ENCODE measurements at places on chromosomes 2 and 18.
A peak's percentile ranks its signal among the peaks of the same experiment; 100 is the strongest.

DNA sequence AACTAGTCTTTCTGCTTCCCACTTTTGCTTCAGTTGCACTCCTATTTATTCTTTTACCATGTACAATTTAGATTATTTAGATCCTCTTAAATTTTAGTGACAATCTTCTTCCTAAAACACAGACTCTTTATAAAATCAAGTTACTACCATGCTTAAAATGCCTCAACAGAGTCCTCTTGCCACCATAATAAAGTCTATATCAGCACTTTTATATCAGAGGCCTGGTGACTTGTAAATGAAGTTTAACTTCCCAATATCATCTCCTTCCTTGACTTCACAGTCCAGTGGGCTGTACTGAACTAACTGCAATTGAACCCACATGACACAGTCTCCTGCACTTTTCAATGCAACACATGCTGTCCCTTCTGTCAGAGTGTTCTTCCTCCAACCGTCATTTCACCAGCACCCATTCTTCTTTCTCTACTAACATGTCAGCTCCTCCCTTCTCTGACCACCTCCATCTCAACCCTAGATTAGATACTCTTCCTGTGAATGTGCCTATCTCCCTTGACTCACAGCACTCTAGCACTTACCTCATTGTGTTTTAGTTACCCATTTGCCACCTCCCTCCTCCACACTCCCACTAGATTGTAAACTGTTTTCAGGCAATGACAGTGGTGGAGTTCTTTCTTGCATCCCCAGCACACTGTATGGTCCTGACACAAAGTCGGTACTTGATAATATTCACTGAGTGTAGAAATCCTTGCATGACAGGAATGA lies 414.9 kb downstream of the SATB2 start:
- no peak for DNase-seq

- DNase-seq: no peak
These were observed 81.7 kb downstream of the COL4A4 start for GRCh38 chr2:227082286-227082685.

DNA sequence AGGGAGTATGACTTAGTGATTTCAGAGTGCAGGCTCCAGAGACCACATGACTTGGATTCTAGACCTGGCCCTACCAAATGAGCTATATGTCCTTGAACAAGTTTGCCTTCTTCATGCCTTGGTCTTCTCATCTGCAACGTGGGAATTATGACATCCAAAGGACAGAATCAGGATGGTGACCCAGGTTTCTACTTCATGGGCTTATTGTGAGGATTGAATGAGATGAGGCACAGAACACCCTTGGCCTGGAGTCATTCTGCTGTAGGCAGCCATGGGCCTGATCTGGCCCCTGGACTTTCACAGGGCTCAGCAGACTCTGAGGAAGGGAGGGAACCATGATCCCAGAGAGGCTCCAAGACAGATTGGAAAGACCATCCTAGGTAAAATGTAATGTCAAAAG lies 85.6 kb upstream of the HAAO start:
- DNase-seq: no peak

DNA sequence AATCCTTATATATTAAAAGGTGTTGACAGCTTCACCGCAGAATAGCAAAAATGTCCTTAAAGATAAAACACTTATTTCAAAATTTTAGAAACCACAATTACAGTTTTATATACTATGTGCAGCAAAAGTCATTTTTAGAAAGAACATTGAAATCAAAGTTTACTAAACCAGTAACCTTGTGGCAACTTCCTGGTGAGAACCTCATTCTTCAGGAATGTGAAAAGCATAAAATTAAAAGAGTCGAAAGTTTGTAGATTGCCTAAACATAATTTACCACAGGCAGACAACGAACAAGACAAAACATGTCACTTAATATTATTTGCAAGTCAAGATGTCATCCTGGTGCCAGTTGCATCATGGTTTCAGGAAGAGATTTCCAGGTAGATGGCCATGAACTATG lies 108.3 kb upstream of the NRP2 start:
- DNase-seq: peak; percentile 79

- no peak for DNase-seq
These were observed 7.7 kb downstream of the CIB4 start for GRCh38 chr2:26633351-26633945.

- peak; percentile 90 for DNase-seq
These were observed 162.7 kb upstream of the COL3A1 start for GRCh38 chr2:188811522-188811921.

DNA sequence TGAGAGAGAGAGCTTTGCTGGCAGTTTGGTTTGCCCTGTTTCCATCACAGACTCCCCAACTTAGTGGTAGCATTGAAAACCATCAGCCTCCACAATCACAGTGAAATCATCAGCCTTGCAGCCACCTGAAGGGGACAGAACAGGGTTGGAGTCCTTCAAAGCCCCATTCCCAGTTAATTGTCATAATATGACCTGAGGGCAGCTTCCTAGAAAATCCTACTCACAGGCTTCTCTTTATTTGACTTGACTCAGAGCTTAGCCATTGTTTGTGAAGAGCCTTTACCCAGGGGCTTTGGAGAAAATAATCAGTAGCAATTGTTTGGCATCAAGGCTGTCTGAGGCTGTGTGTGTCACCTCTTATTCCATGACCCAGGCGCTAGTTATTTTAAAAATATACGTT lies 308.7 kb downstream of the CBLN2 start:
- DNase-seq: no peak

DNA sequence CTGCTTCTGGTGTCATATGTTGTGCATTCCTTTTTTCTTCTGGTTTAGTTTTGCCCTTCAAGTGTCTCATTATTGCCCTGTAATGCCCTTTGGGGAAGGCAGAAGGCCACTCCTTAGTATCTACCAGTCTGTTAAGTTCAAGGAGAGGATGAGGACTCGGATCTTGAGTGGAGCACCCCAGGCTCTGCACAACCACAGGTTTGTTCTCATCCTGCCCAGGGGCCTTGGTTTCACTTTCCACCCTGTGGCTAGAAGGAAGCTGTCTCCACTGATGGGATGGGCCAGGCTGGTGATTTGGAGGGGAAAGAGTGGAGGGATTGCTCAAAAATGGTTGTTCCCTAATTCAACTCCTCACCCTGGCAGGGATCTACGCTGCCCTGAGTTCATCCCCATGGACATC lies 30.2 kb upstream of the RAB11FIP5 start:
- no peak for DNase-seq

DNA sequence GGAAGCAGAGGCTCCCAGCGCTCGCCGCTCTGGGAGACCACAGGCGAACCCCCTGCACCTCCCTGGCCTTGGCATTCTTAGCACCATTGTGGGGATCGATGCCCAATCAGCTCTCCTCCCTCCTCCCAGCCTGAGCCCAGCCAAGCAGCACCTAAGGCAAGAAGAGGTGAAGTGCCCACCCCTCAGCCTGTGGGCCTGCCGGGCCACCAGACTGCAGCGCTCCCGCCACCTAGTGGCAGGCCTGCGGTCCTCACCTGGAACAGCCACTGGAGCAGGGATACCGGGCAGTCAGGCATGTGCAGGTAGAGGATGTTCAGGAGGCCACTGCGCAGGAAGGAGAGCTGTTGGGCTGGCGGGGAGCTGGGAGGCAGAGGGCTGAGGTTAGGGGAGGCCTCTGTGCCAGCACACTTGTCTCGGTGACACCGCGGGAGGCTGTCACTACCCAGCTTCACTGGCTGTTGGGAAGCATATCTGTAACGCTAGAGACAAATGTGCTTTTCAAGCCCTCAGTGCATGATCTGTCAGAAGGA lies 35.2 kb downstream of the FAM178B start:
- DNase-seq: peak; percentile 46

DNA sequence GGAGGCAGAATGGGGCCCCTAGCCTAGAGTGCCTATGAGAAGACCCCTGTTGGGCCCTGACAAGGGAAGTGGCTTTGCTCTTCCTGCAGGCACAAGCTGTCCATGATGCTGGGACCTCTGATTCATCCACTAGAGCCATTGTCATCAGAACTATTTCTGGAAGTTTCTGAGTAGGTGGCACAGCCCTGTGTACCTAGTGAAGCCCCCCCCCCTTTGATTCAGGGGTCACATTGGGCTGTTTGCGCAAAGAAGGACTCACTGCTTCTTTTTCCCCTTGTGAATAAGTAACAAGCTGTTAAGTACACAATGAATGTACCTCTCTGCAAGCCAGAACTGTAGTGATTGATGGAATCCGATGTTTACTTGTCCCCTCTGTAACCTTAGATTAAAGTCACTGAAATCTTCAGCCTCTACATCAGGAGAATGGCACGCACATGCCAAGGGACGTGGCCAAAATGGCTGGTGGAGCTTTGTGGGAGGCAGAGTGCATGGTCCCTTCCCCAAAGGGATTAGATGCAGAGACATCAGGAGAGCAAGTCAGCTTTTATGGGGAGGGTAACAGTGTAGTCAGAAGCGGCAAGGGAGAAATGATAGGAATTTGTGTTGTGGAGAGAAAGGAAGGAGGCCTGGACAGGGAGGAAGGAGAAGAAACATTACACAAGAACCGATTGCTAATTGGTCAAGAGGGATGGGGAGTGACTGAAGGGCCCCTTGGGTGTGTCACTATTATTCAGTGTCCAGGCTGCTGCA lies 267.6 kb upstream of the RAB12 start:
- peak; percentile 83 for DNase-seq

- no peak for DNase-seq
These were observed 188.0 kb upstream of the PARD3B start for GRCh38 chr2:204357286-204357685.

GRCh38 chr2:45598545-45598944 lies 12.5 kb downstream of the SRBD1 start:
- no peak for DNase-seq

DNA sequence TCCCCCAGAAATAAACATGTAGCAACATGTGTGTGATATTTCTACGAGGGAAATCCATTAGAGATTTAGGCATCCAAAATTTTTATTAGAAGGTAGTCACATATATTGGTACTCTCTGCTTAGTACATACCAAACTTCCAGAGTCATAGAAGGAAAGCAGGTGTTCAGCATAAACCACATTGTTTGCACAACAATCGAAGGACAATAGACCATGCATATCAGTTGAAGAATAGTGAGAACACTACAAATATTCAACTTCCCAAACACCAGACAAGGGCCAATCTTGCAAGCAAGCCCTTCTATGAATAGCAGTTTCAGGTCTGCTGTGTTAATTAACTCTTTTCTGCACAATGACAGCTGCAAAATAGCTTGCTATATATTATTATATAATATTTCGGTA lies 702.2 kb downstream of the ERBB4 start:
- DNase-seq: no peak

DNA sequence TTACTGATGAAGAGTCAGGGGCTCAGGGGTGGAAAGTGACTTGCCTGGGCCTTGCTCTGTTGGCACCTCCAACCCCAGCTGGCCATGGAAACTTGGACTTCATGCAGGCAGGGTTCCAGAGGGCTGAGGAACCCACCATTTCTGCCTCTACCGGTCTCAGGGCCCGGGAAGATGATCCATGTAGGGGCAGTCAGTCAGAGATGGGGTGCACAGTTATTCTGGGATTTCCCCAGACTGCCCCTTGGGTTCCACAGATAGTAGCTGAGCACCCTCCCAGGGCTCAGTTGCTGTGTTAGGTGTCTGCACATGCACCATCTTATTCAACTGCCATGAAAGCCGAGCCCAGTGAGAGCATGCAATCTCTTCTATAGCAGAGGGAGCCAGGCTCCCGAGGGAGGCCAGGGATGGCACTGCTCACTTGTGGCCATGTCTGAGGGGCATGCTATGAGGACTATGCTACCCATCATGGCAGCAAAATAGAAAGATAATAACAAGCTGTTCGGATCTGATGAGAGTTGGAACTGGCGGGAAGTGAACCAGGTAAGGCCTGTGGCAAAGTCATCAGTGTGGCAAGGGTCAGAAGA lies 37.3 kb downstream of the RHOB start:
- no peak for DNase-seq

- DNase-seq: no peak
These were observed 368.6 kb downstream of the EIPR1 start for GRCh38 chr2:3009005-3009404.

GRCh38 chr2:65491381-65491905 lies 59.0 kb upstream of the SPRED2 start:
- peak; percentile 52 for DNase-seq

DNA sequence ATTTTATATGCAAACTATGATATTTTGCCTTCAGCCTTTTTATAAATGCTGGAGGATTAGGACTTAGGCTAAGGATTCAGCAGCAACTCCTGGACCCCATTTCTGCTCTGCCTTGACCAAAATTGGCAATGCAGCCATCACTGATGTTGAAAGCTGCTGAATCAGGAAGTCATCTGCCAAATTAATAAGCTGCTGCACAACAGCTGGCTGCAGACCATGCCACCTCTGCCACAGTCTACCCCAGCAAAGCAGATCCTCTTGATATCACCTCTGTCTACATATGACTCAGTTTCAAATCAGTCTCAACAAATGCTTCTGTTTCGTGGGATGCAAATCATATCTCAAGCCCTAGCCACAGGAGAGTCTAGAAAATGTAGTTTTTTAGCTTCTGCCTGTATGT lies 7.1 kb upstream of the SOS1 start:
- peak; percentile 17 for DNase-seq

GRCh38 chr2:51304311-51304710 lies 272.4 kb upstream of the NRXN1 start:
- DNase-seq: no peak
